ENCODE measurements at places on chromosomes 11 and 22.

- DNase-seq = no peak
Observed at GRCh38 chr11:76323804-76324203, 57.1 kb downstream of the THAP12 start.

DNA sequence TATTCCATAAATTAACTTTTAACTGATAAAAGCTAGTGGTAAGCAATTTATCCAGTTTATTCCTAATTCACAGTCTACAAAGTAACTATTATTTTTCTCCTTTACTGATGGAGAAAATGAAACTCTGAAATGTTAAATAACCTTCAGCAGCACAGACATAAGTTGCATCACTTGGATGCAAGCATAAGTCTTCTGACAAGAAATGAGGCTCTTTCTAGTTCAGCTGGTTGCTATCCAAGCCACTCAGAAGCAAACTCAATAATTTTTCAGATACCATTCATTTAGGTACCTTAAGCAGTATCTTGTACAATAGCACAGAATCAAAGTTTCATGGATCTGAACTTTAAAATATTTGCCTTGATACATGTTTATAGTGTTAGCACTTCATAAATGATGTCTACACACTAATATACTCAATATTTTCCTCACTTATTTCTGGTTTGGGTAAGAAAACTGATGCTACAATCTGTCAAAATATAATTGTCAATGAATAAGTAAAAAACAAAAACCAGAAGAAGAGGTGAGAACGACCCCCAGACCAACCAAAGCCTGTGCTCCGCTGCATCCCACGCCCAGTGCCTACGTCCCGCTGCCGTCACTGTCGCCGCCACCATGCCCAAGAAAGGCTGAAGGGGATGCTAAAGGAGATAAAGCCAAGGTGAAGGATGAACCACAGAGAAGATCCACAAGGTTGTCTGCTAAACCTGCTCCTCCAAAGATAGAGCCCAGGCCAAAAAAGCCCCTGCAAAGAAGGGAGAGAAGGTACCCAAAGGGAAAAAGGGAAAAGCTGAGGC lies 18.1 kb downstream of the FAM168A start:
- DNase-seq = no peak

DNA sequence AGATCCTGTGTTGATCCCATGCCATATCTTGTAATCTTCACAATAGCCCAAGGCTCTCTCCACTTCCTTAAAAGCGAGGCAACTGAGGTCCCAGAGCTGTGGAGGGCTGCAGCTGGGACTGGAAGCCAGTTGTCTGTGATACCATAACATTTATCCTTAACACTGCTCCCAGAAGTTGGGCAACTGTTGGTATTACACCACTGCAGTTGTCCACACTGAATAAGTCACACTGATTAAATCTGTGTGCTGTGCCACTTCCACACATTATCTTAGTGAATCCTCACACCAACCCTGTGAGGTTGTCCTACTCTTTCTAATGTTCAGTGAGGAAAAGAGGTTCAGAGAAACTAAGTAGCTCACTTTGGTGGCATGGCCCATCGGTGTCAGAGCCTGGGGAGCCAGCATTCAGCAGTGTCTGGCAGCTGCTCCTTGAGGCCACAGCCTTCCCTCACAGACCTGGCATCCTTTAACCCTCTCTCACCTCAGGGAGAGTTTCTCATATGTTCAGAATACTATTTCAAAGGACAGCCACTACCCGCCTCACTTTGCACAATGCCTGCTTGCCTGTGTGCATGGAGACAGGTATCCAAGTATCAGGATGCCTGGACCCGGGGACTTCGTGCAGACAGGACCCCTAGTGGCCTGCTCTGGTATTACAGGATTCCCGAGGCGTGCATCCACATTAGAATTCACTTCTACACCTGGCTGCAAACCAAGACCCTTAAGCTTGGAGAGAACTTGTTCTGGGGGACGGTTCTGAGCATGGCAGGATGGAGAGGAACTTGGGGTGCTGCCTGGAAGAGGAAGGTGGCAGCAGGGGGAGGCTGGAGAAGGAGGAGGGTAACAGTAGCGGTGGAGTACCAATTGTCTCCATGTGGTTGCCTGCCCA lies 221.9 kb upstream of the TBCEL start:
- DNase-seq = peak; percentile 31

DNA sequence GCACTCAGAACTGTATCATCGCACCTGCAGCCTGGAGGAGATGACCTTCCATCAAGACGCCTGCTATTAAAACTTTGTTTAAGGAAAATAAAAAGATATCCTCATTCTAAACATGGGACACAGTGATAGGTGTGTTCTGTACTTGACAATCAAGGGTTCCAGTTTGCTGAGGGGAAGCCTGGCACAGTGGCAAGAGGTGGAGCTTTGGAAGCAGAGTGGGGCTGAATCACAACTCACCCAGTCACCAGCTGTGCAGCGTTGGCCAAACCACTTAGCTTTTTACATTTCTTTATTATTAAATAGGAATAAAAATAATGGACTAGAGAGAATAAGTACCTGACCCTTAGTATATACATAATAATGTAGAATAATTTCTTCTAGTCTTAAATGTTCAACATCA lies 220.7 kb downstream of the TENM4 start:
- no peak for DNase-seq

DNA sequence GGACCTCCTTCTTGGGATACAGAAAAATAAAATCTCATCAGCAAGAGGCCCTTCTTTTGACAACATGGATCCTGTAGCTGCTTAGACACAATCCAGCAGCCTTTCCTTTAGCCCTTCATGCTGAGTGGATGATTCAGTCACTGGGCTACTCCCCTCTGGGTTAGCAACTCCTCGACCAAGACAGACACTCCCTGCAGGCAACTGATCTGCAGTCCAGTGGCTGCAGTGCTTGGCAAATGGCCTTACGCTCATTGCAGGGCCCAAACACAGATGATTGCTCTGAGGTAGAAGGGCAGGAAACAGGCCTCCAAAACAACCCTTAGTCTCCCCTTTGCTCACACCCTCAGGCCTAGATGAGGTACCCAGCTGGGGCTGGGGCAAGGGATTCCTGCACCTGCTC lies 73.2 kb upstream of the OPCML start:
- no peak for DNase-seq

DNA sequence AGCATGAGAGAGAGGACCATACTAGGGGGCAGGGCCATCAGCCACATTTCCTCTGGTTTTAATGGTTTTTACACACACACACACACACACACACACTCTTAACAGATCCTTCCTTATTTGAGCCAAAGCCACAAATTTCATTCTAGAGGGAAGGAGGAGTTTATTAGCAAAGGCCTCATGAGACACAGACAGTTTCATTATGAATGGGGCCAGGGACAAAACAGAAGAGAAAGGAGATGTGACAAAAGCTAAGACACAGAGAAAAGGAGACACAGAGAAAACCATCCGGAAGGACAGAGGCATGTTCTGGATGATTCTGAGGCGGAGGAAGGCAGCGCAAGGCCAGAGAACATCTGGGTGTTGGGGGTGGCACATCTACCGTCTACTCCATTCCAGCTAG lies 32.2 kb upstream of the ARFGAP3 start:
- DNase-seq = no peak

DNA sequence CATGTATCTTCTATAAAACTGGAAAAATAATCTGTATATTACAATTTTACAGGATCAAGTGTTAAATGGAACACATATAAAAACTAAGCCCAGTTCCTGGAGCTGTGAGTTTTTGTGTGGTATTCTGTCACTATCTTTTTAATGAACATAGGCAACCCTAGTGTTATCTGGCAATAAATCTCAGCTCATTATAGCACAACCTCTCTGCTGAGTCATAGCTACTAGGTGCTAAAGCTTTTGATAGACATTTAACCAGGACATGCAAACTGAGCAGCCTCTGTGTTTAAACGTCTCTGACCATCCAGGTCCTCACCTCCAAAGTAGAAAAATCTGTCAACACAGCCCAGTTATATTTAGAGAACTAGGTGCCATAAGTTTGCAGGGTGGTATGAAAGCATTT lies 91.0 kb upstream of the CARD18 start:
- no peak for DNase-seq

DNA sequence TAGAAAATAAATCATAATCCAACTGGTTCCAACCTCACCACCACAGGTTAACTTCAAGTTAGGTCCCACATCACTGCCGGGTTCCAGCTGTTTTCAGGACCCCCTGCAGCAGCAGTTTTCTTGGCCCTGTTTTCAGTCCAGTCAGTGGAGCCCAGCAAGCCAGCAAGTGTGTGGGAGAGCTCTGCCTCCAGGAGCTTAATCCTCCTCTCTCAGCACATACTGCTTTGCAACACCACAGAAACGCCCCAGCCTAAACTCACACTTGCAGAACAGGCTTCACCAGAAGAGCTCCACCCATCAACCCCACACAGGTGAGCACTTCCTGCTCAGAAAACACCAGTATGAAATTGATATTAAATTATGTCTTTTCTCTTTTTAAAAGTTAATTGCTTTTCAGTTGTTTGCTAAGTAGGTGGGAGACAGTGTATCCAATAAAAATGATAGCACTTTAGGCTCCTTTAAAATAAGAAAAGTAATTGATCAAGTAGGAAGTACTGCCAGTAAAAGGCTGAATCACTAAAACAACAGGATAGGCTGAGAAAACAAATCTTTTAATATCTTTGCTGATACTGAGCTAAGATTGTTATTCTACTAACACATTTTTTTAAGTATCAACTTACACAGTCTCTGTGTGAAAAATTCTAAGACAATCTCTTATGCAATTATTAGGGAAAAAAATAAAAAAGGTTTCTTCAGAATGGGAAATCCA lies 81.5 kb upstream of the TP53AIP1 start:
- no peak for DNase-seq

DNA sequence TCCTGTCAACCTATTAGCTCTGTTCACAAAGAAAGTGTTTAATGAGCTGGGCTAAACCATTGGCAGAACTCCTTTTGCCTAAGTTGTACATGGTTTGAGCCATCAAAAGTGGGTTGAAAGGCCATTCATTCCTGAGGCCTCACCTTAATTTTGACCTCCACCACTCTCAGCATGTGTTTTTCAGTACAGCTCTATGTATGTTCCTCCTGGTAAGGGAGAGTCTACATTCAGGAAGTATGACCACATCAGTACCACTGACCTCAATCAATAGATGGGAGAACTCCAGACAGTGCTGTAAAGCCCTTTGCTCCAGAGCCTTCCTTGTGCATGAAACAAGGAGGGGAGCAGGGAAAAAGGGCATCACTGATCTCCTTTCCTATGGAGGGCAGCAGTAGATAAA lies 87.8 kb upstream of the CARD18 start:
- no peak for DNase-seq

DNA sequence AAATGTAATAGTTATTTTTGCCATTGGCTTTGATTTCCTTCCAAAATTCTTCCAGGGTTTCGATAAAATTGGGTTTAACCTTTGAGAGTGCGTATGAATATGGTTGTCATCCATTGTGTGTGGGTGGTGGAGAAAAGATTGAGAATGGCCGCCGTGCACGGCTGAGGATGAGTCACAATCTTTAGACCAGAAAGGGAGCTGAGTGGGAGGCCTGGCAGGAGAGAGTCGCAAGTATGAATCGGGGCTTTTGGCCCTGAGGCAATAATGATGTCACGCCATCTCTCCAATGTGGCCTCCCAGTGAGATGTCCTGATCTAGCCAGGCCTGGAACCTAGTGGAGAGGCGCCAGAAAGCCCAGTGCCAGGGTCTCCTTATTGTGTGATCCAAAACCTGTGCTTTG lies 33.1 kb upstream of the SMPD1 start:
- DNase-seq = no peak

DNA sequence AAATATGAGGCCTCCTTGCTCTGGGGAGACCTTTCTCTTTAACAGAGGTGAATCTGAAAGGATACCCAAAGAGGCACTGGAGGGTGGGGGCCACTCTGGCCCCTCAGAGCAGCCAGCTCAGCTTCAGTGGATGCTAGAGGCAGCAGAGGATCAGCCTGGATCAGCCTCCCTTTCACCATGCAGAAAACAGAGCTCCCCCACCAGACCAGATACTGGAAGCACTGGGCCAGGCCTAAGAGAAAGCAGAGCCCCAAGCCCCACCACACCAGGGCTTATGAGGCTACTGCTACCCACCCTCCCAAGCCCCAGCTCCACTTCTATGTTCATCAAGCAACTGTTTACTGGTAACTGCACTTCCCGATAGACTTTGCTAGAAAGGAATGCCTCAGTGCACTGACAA lies 4.0 kb upstream of the SLC43A3 start:
- DNase-seq = no peak

GRCh38 chr11:24697522-24698111 lies 200.8 kb downstream of the LUZP2 start:
- no peak for DNase-seq

DNA sequence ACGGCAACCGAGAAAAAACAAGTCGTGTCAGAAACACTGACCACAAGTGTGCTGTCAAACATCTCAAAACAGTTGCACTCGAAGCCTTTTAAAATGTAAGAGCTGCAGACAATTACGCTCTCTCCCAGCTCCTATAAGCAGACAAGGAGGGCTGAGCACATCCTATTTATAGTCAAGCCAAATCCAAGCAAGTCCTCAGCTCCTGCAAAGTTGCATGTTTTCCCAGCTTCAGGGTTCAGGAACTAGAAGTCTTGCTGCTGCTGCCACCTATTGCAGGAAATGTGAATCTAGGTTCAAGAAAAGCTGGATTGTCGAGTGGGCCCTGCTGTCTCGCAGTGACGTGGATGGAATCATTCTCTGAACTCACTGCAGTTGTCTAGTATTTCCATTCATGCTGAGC lies 15.5 kb downstream of the EFCAB6 start:
- DNase-seq = no peak

GRCh38 chr11:12778240-12778905 lies 104.2 kb downstream of the TEAD1 start:
- no peak for DNase-seq

DNA sequence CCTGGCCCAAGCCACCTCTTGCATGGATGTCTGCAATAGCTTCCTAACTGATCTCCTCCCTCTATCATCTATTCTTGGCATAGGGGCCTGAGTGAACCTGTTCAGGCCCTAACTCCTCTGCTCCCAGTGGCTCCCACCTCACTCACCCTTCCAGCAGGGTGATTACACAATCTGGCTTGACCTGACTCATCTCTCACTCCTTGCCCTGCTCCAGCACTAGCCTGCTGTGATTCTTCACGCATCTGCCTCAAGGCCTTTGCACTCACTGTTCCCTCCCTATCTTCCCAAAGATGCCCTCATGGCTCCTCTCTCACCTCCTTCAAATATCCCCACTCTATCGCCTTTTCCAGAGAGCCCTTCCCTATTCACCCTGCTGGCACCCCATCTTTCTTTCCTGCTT lies 10.5 kb downstream of the SCN4B start:
- DNase-seq = no peak

GRCh38 chr22:38713921-38714320 lies 8.2 kb downstream of the GTPBP1 start:
- no peak for DNase-seq
